CD4-positive, alpha-beta T cell treated with Interleukin-15 for 4 hours (primary cell): ENCODE measurements at places on chromosomes 7 and 10.

GRCh38 chr10:65377687-65378086 lies 1548.1 kb upstream of the LRRTM3 start:
- DNase-seq: no peak

GRCh38 chr10:21624951-21625350 lies 90.9 kb downstream of the MLLT10 start:
- DNase-seq: no peak

GRCh38 chr7:41792120-41792519 lies 89.2 kb upstream of the INHBA start:
- DNase-seq: no peak

DNA sequence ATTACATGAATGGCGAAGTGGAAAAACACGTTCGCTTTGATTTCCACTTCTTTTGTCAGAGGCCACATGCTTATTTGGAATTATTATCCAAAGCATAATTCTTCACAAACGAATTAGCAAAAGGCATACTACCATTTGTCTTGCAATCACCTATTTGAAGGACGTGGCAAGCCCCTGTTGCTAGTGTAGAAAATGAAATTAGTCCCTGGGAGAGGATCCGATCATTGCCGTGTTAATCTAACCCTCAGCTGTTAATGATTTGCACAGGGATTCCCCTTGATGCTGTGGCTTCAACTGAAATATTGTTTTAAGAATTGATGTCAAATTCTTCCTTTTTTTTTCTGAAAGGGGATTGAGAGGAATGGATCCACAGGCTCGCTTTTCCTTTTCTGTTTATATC lies 4.6 kb downstream of the AGMO start:
- no peak for DNase-seq

- DNase-seq: no peak
Observed at GRCh38 chr10:114266521-114266920, 27.5 kb downstream of the VWA2 start.

- DNase-seq: peak; percentile 12
Observed at GRCh38 chr10:93412801-93413200, 69.3 kb downstream of the MYOF start.

- DNase-seq: no peak
Observed at GRCh38 chr7:16651396-16652239, 5.6 kb downstream of the BZW2 start.

GRCh38 chr7:80666376-80666775 lies 27.9 kb downstream of the CD36 start:
- DNase-seq: no peak

- DNase-seq: no peak
Observed at GRCh38 chr7:70919481-70920073, 212.4 kb upstream of the GALNT17 start.

DNA sequence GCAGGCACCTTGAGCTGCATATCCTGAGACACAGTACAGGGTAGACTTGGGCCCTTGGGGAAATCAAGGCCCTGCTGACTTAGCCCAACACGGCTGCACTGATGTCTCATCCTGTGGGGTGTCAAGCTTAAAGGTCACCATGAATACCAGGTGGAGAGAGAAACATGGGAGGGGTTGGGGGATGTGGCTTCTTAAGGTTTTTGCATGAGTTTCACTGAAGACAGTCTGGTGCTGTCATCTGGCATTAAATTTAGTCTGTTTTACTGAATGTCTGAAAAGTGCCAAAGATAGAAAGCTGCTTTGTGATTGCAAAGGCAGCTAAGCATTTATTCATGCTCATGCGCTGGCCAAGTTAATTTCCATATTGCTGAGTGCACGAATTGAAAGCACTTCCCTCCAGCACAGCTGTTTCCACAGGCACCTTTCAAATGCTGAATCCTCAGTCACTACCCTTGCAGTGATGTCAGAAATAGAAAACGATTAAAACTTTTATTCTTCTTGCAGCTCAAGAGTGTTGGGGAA lies 102.1 kb downstream of the OSBPL3 start:
- DNase-seq: peak; percentile 24

DNA sequence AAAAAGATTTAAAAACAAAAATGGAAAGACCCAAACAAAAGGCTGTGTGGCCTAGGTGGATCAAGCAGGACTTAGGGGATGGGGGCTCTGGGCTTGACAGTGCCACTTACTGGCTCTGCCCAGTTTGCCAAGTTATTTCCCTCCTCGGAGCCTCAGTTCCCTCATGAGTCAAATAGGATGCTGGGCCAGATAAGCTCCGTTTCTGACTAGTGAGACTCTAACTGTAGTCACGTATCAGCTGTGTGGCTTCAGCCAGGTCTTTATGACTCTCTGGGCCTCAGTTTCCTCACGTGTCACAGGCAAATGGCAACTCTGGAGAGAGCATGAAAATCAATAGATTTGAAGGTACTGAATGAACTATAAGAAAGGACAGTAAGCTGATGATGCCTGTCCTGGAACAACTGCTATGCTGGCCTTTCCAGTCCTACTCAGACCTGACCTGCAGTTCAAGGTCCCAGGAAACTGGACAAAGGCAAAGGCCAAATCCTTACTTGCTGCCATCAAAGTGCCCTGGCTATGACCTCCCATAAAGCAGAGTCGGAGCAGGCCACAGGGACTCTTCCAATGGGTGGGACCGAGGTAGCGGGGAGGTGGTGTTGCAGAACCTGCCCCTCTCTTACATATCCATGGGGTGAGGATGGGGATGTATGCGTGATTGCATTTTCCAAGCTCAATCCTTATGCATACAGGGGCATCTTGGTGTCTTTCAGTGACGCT lies 27.0 kb downstream of the FAM53B start:
- DNase-seq: no peak

DNA sequence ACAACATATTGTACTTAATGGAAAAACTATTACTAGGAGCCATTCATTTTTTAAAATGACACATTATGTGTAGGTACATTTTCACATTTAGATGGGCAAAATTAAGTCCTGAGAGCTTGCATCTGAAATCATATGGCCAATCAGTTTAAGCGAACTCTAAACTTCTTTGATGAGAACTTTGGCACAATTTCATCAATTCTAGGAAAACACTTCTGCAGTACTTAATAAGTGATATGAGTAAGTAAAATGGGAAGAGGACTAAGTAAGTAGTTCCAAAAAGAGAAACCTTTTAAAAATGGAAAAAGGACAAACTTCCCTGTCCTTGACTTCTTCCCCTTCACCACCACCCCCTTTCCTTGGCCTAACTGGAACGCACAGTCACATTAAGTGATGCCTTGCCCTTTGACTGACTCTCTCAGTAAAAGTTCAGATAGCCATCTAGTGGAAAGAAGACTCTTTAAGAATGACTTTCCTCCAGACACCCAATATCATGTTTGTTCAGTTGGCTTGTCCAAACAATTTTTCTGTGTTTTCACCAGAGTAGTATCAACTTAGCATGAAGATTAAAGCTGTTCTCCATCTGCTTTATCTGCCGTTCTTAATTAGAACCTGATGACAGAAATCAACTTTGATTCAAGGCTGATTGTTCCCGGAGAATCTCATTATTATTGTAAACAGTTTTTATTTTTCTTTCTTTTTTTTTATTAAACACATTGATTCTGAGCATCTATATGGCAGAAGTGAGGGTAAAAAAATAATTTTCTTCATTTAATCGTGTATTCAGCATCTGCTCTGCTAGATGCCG lies 45.1 kb downstream of the CNNM2 start:
- DNase-seq: no peak

- no peak for DNase-seq
Observed at GRCh38 chr7:27162561-27163287, 2.6 kb downstream of the HOXA9 start.

GRCh38 chr10:93904901-93905300 lies 11.1 kb downstream of the SLC35G1 start:
- no peak for DNase-seq

- DNase-seq: peak; percentile 45
Observed at GRCh38 chr10:97713826-97714400, 383 bp downstream of the MARVELD1 start.

DNA sequence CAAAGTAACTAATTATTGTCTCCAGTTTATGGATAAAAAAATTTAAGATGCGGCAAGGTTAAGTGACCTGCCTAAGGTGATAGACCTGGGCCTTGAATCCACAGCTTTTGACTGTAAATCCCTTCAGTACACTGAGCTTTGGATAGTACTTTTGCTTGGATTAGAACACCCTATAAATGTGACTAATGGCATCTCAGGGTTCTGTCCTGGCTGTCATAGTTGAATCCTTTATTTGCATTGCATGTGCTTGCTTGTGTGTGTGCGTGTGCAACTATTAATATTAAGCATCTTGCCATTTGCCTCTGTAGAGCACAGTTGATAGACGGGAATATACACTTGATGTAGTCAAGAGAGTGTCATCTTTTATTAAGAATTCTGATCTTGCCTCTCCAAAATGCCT lies 228.0 kb downstream of the AUTS2 start:
- DNase-seq: no peak

DNA sequence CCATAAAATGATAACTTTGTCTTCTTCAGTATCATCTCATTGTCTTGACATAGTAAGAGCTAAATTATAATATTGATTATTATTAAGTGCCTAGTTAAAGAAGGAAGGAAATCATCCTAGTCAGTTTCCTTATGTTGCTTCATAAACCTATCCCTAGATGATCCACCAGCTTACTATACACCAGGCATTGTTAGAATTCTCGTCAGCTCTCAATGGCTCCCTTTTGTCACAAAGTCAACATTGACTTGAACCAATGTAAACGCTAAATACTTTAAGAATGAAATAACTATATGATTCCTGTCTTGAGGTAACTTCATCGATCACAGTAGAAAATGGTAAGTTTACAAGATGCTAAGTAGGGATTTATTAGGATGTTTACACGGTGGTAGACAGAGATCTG lies 1162.9 kb downstream of the CNTNAP2 start:
- no peak for DNase-seq

GRCh38 chr10:32256613-32257437 lies 90.1 kb downstream of the EPC1 start:
- DNase-seq: peak; percentile 77

DNA sequence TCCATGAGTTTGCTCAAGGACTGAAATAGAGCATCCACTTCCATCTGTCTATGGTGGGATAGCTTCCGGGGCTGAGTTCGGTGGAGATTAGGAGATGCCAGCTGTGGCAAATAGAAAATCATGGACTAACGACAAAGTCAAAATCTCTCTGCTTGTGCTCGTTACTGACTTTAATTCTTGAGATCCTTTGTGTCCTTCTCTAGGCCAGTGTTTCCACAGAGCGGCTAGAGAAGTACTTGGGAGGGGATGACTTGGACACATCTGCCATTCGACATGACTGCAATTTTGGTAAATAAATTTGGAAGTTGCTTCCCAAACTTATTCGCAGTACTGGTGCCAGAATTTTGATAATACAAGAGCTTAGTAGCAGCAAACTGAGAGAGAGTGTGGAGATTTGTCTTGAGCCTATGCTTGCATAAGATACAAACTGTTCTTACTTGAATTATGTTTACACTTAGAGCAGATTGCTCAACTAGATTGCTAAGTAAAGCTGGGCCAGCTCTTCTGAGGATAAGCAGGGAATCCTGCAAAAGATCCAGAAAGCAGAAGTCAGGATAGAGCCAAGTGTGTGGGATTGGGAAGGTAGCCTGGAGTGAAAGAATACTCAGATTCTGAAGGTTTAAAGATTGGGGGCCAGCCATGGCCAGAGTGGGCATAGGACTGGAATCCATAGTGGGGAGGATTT lies 27.6 kb downstream of the ABCC2 start:
- no peak for DNase-seq

GRCh38 chr10:88245974-88246511 lies 337.1 kb downstream of the RNLS start:
- no peak for DNase-seq

DNA sequence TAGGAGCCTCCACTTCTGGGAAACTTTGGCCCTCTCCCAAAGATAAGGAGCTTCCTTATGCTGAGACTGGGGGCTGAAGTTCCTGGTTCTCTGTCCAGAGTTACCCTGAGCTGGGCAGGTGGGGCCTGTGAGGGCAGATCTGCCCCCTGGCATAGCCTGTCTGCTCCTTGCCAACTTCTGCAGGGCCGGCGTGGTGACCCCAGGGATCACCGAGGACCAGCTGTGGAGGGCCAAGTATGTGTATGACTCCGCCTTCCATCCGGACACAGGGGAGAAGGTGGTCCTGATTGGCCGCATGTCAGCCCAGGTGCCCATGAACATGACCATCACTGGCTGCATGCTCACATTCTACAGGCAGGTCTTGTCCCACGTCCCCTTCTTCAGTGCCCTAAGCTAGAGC lies 4.3 kb downstream of the SFXN3 start:
- no peak for DNase-seq

DNA sequence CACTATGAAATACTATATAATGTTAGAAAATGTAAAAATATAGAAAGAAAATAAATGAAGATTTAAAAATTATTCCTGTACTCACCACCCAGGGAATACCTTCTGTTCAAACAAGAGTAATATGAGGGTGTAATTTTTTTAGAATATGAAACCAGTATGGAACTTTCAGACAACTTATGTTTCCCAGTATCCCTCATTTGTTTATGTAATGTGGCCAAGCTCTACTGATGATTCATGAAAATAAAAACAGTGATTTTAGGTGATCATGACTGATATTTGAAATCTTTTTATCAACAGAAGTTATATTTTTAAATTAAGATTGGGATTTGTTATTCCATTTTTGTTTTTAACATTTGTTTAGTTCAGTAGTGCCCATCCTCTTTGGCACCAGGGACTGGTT lies 18.8 kb downstream of the SLK start:
- no peak for DNase-seq

- DNase-seq: no peak
Observed at GRCh38 chr10:50629495-50630122, 5.9 kb upstream of the SGMS1 start.

DNA sequence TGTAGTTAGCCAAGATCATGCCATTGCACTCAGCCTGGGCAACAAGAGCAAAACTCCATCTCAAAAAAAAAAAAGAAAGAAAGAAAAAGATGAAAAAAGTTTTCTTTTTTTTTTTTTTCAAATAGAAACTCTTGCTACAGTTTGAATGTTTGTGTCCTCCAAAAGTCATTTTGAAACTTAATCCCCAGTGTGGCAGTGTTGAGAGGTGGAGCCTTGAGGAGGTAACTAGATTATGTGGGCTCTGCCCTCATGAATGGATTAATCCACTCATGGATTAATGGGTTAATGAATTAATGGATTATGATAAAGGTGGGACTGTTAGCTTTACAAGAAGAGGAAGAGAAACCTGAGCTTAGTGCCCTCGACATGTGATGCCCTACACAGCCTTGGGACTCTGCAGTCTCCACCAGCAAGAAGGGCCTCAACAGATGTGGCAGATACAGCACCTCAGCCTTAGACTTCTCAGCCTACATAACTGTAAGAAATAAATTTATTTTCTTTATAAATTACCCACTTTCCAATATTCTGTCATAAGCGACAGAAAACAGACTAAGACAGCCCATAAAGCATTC lies 25.1 kb downstream of the CPEB3 start:
- DNase-seq: no peak

DNA sequence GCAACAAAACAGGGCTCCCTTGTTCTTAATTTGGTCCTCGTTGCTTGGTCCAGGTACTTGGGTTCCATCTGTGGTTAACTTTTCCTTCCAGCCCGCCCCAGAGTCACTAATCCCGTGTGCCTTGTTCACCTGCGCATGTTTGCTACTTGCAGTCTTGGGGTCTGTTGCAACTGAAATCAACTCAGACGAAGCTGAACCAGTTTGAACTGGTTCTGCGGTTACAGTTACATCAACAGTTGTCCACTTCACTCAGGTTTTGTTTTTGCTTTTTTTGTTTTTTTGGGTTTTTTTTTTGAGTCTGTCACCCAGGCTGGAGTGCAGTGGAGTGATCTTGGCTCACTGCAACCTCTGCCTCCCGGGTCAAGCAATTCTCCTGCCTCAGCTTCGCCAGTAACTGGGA lies 34.7 kb downstream of the TRRAP start:
- DNase-seq: no peak
